ENCODE measurements at places on chromosomes 1 and 21.

DNA sequence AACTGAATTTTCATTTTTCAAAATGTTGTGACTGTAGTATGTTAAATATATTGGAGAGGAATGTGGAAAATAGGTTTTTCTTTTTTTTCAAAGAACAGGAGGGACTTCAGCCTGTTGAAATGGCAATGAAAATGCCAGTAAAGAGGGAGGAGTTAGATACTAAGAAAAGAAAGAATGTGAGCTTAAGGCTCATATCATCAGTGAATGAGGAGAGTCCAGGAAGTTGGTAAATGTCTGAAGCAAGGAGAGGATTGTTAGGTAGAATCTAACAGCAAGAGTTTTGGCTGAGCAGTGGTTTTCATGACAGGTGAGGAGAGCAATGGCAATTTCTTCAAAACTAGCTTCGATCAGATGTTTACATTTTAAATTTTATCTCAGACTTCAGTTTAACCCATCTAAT, 43.0 kb downstream of the PLA2G4A start:
- DNase-seq = no peak

DNA sequence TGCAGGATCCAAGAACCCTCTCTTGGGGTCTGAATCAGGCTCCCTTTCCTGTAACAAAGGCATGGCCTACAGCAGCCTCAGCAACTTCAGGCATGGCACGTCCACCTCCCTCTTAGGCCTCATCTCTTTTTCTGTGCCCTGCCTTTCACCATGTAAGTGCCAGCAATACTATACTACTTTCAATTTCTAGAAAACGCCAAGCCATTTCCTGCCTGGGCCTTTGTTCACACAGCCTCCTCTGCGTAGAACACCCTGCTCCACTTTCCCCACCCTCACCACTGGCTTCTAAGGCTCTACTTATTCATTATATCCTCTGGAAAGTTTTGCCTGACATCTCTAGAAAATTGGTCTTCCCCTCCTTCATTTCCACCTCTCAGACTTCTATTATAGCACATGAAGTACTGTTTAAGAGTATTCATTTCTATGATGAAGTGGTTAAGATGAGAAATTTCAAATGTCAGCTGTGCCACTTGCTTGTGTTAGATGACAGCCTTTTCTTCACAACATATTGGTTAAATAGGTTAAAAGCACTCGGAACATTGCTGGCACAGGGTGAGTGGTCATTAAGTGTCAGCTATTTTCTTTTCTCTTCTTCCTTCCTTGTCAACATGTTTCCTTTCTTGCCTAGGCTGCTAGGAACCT, 41.6 kb upstream of the VWA5B1 start:
- DNase-seq = peak; percentile 14

DNA sequence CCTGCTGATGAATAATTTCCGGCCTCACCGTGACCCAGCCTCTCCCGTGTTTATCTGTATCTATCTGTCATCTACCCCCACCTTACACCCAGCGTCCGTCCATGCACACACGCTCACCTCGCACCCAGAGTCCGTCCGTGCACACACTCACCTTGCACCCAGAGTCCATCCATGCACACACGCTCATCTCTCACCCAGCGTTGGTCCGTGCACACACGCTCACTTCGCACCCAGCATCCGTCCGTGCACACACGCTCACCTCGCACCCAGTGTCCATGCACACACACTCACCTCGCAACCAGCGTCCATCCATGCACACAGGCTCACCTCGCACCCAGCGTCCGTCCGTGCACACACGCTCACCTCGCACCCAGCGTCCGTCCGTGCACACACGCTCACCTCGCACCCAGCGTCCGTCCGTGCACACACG, 25.0 kb upstream of the COL18A1 start:
- DNase-seq = no peak

GRCh38 chr21:42357307-42357706, 6.5 kb upstream of the TFF2 start:
- no peak for DNase-seq

DNA sequence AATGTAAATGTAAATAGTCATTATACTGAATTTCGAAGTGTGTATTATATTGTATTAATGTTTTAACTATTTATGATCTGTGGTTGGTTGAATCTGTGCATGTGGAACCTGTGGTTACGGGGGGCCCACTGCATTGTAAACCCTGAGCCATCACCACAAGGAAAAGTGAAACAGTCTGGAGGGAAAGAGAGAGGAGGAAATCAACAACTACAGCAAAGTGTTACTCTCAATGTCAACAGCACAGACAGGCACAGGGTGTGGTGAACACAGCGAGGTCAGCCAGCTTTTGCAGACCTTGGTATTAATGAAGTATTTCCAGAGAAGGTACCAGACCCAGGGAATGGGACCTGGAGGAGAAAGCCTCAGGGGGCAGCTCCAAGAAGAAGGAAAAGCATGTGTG, 37.1 kb upstream of the BACE2 start:
- no peak for DNase-seq

GRCh38 chr1:111234258-111234657, 6.7 kb downstream of the CHI3L2 start:
- DNase-seq = no peak

DNA sequence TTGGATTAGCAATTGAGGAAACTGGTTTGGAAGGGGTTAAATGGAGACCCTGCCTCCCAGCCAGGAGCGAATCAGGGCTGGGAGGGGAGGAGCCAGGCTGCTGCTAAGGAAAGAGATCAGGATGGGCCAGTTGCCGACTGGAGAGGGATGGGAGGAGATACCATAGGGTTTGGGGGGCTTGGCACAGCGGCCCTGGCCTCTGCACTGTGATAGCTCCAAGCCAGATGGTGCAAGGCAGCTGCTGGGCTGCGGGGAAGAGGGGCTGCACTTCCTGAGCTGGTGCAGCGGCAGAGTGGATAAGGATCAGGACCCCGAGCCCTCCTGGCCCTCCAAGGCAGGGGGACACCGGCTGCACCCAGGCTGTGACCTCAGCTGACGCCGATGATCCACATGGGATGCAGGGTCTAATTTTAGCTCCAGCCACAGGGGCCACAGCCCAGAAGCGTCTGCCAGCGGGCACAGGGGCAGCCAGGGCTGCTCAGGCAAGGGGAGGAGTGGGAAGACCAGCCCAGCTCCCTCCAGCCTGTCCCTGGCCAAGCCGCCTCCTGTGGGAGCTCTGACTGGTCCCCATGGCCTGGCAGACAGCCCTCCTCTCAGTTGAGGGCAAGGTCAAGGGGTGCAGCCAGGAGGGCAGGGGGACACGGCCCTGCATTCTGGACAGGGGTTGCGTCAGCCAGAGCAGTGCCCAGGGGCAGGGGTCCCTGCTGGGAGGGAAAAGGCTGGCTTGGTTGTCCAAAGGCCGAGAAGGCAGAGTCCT, at the start of gene EXTL1:
Gene EXTL1, plus strand, starts transcription at position 129 of the 757 bp plus-strand sequence. CDS start 872 bp downstream, outside the sequence.
- no peak for DNase-seq

DNA sequence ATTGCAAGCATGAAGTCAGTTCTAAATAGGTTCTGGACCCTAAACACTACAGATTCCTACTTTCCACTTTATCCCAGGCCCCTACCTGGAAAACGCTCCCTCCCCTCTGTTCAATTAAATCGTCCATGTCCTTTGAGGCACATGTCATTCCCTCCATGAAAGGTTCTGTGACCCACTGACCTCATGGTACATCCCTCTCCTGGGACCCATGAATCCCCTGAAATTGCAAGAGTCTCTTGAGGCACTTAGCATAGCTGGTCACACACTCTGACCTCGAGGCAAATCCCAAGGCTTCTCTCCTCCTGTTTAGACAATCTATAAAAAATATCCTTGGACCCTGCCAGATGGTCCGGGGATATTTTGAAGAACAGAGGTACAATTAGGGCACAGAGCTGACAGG, 34.3 kb upstream of the KRTAP19-8 start:
- DNase-seq = no peak

- DNase-seq = no peak
These were observed 18.6 kb upstream of the TMPRSS2 start for GRCh38 chr21:41526478-41527087.

DNA sequence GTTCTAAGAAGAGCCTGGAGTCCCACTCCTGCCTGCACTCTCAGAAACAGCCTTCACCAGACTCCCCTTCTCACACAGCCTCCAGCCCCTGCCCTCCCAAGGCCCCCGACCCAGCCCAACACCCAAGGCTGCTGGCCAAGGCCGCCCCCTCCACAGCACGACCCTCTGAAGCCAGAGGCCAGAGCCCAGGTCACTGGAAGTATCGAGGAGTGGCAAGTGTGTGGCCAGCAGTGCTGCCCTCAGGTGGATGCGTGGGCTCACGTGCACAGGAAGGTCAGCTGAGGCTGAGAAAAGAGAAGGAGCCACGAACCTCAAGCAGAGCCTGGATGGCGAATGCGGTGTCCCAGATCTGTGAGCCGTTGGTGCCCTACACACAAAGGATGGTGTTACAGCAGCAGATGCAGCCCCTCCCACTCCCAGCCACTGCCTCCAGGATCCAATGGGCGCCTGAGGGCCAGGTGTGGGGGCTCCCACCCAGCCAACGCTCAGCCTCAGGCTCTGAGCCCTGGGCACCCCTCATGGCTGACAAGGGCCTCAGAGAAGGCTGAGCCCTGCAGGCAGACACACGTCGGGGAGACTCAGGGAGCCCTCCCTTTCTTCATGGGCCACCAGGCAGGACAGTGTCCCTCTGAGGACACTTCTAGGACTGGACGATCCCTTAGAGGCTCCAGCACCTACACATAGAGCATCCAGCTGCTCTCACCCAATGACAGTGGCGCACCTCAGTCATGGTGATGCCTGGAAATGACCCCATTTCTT, 18.0 kb downstream of the LSS start:
- DNase-seq = no peak

- no peak for DNase-seq
These were observed 142.9 kb downstream of the ROR1 start for GRCh38 chr1:63916485-63917360.

GRCh38 chr1:185942961-185943360, 208.8 kb downstream of the HMCN1 start:
- no peak for DNase-seq

- no peak for DNase-seq
These were observed 211.1 kb upstream of the C21orf91 start for GRCh38 chr21:18030248-18030647.

DNA sequence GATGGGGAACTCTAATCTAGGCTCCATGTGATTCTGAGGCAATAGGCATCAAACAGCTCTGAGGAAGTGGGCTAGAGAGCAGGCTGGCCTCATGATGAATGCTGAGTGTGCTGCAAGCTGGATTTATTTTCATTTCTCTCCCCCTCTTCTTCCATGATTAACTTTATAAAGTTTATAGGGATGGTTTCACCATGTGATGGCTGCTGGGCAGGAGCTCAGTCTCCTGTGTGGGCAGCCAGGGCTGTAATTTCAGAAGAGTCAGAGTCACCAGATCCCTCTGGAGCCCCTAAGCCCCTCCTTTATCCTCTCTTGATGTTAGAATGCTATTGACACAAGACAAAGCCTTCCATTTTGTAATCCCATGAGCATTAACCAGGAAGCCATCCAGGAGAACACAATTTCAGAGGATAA, 143.6 kb downstream of the CNIH3 start:
- DNase-seq = no peak

DNA sequence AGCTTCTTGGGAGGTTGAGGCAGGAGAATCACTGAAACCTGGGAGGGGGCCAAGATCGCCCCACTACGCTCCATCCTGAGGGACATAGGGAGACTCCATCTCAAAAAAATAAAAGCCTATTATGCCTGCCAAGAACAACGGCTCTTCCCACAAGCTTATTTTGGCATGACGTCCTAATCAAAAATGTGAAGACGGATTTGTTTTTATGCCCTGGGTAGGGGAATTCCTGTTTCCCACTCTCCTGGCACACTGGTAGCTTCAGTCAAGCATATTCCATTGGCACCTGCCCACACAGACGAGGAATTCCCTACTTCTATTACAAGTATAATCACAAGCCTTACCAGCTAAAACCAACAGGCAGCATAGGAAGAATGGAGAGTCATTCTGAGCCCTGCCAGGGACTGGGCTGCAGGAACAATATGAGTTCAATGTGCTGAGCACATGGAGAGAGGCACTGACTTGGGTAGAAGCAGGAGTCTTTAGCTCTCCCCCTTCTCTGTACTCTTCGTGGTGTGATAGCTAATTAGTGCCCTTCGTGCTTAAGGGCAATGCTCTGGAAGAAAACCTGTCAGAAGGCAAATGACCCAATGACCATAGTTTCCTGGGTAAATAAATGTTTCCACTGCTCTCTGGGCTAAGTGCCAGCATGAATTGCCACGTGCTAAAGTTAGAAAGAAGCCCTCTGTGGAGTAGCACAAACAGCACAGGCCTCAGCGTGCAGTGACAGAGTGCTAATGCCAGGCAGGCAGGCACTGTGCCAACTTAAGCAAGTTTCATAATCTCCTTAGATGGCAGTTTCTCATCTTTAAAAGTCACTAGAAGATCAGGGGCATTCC, 16.8 kb downstream of the TNFSF4 start:
- DNase-seq = no peak

DNA sequence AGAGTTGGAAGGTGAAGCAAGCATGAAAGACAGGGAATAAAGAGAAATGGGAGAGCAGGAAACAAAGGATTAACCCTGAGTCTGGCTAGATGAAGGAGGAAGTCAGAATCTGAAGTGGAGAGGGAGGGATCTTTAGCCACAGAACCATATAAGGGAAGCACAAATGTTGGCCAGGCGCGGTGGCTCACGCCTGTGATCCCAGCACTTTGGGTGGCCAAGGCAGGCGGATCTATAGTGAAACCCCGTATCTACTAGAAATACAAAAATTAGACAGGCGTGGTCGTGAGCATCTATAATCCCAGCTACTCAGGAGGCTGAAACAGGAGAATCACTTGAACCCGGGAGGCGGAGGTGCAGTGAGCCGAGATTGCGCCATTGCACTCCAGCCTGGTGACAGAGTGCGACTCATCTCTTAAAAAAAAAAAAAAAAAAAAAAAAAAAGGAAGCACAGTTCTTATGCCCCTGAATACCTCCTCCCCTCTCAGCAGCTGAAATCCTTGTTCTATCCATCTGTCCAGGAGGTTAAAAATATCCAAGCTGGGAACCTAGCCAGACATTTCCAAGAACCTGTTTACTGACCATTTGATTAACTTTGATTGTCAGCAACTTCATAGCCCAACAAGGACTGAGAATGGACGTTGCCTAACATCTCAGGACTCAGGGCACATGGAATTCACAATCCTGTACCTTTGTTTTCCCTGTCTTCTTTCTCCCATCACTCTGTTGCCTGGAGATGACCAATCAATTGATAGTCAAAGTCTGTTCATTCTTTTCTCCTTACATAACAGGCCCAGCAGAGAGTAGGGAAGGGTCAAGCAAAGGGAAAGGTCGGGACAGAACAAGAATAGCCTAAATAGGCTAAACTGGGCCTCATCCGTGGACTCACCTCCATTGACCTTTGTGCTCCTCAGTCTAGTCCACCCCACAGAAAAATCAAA, 10.6 kb downstream of the TXNIP start:
- no peak for DNase-seq
